Progenitor cell of endocrine pancreas (in vitro differentiated cells): ENCODE measurements at places on chromosomes 6 and 20. TPM values are rescaled to one million over a fixed set of nuclear protein-coding genes. Genes with fewer than 3 reads are reported as not detected.

GRCh38 chr6:86331265-86331840 is 606.0 kb upstream of the HTR1E start:
- no peak for DNase-seq

DNA sequence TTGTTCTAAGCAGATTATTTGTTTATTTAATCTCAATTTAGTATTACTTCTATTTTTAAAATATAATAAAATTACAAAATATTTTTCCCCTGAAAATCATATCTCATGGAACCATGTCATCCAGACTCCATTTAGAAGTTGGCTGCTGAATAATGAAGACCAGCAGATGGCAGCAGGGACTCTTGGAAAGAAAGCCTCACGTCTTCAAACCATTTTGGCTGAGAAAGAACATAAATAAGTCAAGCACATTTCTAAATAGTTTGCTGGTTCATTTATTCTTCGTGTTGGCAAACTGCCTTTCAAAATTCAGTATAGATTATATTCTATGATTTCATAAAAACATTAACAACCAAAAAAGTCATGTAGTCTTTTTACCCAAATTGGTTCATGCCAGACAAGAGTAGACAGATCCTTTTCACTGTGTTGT is 71.7 kb downstream of the RCAN2 start:
- DNase-seq: peak; percentile 14

GRCh38 chr6:138115877-138116660 is 8.8 kb upstream of the PERP start:
- no peak for DNase-seq

DNA sequence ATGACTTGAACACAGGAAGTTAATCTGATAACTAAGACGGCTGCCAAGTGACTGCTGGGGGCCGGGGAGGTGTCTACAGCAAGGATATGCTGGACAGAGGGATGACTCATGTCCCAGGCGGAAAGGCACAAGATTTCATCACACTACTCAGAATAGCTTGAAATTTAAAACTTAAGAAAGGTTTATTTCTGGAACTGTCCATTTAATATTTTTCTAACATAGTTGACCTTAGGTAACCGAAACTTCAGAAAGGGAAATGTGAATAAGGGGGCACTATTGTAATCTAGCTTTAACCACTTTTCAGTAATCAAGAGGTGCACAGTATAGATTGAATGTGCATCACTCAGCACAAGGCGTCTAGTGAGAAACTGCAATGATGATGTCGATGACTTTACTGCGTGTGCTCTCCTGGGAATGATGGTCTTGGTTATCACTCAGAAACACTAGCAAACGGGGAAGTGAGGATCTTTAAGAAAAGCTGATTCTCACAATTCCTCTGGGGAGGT is 171.5 kb downstream of the QKI start:
- no peak for DNase-seq

DNA sequence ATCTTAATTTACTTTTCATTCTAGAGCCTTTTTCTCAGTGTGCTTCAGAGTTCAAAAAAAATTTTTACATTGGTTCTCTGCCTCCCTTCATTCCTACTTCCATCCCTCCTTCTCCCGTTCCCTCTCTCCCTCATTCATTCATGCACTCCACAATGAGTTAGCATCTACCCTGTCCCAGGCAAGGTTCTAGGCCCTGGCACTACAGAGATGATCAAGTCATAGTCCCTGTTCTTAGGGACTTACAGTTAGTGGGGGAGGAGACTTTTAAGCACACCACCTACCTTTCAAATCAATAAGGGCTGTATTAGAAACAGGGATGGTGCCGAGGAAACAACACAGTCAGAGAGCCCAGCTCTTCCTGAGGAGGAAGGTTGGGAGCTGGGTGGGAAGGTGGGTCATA is 40.3 kb downstream of the MAP3K5 start:
- DNase-seq: no peak

DNA sequence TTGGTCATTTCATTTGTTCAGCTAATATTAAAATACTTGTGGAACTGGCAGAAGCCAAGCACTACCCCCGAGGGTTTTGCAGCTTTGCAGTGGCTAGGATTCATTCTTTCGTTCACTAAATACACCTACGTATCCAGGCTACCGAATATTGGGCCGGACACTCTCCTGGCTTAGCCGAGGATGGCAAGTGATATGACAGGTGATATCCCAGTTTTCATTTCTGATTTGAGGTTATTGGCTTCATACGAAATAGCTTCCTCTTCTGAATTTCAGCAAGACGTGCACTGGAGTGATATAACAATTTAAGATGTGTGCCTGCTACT is 536 bp upstream of the MTFR2 start:
- DNase-seq: no peak

GRCh38 chr6:91240878-91241603 is 654.2 kb upstream of the MAP3K7 start:
- no peak for DNase-seq

TSHZ2 gene
- 22.9 and 24.1 TPM in 2 replicates for total RNA-seq

CALHM4 gene
- not detected in 2 replicates for total RNA-seq

KCNK15 gene
- total RNA-seq: 0.22 and 0.27 TPM in 2 replicates

E2F1 gene
- 26.2 and 26.5 TPM in 2 replicates for total RNA-seq

CPNE5 gene
- 0.16 and 0.24 TPM in 2 replicates for total RNA-seq

CCN6 gene
- not detected in 2 replicates for total RNA-seq

MYBL2 gene
- 43.3 and 44.4 TPM in 2 replicates for total RNA-seq

BPIFB1 gene
- not detected in 2 replicates for total RNA-seq
